Posterior vena cava (tissue), 2 donors: ENCODE measurements at places on chromosomes 4 and X.

GRCh38 chr4:82811838-82812341 is 13.3 kb upstream of the SCD5 start:
- no peak for DNase-seq

DNA sequence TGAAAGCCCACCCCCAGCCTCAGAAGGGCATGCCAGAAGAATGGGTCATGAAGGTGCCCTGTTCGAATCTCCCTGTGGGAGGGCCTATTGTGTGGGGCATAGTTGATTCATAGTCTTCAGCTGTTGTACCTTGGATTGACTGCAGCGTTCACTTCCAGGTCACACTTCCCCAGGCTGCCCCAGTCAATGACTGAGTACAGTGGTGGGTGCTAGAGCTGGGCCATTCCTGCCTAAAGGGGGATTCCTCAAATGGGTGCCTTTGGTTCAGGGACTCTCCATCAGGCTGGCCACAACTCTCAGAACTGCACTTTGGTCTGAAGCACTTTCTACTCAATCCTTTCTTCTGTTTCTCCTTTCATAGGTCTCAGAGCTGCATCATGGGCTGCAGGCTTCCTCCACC is 35.0 kb upstream of the RASGEF1B start:
- DNase-seq = no peak

GRCh38 chr4:128979934-128980333 is 113.4 kb downstream of the SCLT1 start:
- no peak for DNase-seq

GRCh38 chr4:12221031-12221430 is 792.3 kb upstream of the HS3ST1 start:
- no peak for DNase-seq

GRCh38 chr4:184384056-184384809 is 90.1 kb downstream of the IRF2 start:
- no peak for DNase-seq

- DNase-seq = no peak
Measured at GRCh38 chr4:73653695-73654106, 33.5 kb upstream of the RASSF6 start.
